ENCODE measurements at places on chromosomes 4 and X.

DNA sequence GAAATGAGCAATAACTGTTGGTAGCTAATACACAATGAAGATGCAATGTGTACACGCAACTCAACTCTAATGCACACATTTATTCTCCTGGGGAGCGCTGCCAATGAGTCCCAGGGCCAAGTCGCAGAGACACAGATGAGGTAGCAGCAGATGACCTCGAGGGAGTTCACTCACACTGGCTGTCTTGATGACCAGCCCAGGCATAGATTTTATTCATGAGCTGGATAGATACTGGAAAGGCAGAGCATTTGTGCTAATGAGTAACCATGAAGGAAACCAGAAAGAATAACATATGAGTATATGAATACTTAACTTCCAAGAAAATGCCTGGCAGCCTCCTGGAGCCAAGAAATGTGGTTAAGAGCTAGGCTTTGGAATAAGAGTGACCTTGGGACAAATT lies 42.3 kb downstream of the RASL11B start:
- no peak for DNase-seq

DNA sequence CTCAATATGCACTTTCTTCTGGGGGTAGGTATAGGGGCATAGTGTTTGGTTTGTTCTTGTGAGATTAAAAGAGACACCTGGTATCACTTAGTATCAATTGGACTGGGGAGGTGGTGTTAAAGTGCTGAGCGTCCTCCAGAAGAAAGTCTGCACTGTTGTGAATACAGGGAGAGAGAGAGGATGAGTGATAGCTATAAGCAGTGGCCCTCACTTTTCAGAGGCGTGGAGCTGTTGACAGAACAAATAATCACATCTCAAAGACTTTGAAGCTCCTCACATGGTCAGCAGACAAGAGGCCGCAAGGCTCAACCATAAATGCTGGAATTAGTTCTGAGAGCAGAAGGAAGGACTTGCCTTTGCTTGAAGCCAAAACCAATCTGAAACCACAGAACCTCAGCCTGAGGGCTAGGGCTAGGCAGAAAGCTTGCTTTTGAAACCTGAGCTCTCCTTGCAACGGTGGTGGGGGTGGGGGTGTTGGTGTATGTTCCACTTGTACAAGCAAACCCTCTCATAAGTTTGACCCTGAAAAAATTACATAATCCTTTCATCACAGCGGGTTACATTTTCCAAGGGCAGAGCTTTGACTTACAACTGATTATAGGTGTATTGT lies 123.2 kb upstream of the SCML1 start:
- no peak for DNase-seq

DNA sequence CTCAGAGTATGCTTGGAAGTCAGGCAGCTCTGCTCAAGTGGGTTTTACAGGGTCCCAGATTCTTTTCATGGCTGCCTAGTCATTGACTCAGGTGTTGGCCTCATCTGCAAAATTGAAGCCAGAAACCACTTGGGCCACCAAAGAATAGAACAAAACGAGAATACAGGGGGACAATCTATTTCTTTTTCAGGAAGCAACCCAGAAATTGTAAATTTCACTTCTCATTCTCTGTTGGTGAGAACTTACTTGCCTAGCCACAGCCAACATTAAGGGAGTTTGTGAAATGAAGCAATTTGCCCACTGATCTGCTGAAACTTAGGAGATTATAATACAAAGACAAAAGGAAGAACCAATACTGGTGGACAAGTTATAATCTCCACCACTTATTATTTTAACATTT lies 8.6 kb upstream of the TKTL2 start:
- DNase-seq, result no peak

- DNase-seq, result no peak
These were observed 1.4 kb upstream of the ATP8A1 start for GRCh38 chr4:42658261-42658660.

DNA sequence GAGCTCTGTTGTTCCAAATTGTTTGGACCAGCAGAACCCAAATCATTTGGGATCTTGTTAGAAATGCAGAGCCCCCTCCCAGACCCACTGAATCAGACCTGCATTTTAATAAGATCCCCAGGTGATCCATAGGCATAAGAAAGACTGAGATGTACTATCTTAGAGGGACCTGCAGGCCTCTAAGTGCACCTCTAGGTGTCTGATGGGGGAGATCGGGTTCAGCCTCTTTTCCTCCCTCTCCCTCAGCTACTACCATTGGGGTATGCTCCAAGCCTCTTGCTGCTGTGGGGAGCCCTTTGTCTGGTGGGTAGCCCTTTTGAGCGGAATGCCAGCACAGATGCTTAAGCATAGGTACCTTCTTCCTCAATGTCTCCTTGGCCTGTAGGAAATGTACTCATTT lies 63.8 kb upstream of the RPS6KA3 start:
- DNase-seq, result no peak

GRCh38 chrX:139647597-139647996 lies 60.4 kb downstream of the MCF2 start:
- no peak for DNase-seq

DNA sequence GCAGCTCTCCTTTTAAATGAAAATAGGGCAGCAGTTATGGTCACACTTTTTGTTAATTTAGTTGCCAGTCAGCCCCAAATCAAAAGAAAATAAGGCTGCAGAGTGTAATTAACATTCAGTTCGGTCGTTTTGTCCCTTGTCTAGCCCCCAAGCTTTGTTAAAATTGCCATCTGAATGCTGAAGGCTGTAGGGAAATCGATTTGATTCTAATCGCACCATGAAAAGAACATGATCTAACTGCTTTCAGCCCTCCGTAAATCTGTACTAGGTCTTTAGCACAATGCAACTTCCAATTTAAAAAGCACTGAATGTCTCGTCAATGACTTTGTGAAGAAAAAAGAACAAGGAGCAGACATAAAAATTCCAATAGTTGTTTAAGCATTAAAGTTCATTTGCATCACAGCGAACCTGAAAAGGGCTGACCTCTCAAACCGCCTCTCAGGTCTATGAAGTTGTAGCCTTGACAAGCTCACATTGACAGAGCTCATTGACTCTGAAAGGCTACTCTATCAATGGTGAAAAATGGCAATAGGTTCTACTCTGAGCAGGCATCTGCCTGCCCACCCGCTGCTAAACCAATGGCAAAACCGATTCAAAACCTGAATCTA lies 48.9 kb downstream of the CHIC2 start:
- DNase-seq, result no peak
